D341Med (cell line): ENCODE measurements at places on chromosomes 2 and 18.

GRCh38 chr2:100072503-100072902, 69.9 kb downstream of the AFF3 start:
- DNase-seq, result no peak

- no peak for DNase-seq
These were observed 438.6 kb upstream of the POU3F3 start for GRCh38 chr2:104415284-104415683.

DNA sequence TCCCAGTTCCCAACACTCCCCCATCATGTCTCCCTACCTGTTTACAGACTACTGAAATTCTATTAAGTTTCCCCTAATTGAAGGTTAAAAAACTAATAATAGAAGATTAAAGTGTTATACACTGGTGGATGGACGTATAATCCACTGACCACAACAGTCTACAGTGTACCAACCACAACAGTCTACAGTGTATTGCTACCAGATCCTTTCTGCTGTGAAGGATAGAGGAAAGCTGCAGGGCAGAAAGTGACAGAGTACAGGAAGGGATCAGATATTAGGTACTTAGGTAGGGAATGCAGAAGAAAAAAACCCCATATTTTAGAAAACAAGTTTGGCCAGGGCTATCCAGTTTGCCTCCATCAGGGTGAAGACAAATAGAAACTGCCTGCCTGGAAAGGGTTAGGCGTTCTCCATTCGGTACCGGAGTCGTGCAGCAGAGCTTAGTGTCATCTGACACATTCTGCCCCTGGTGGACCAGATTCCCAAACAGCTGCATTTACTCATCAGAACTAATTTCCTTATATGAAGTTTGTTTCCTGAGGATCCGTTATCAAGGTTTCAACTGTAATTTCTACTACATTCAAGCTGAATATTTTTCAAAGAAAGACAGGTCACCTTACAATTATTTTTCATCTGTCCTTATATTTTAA, 49.9 kb downstream of the KLF7 start:
- DNase-seq, result no peak

DNA sequence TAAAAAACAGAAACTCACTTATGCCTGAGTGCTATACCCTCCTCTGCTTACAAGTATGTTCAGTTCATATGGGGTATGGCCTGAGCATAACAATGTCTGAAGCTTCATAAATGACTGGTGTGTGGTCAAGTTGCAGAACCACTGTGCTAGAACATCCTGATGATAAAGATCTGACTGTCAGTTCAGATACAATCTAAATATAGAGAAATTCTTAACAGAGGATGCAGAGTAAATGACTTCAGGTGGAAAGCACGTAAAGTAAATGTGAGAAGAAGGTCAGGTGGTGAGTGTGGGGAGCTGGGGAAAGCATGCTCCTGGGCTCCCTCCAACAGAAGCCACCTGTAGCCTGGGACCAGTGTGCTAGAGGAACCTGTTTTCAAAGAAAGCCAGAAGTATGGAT, 926.2 kb downstream of the TSN start:
- no peak for DNase-seq

- DNase-seq, result no peak
These were observed 482.3 kb downstream of the TNS1 start for GRCh38 chr2:217520356-217521010.

- DNase-seq, result no peak
These were observed 310.7 kb upstream of the EPAS1 start for GRCh38 chr2:45986509-45986908.

DNA sequence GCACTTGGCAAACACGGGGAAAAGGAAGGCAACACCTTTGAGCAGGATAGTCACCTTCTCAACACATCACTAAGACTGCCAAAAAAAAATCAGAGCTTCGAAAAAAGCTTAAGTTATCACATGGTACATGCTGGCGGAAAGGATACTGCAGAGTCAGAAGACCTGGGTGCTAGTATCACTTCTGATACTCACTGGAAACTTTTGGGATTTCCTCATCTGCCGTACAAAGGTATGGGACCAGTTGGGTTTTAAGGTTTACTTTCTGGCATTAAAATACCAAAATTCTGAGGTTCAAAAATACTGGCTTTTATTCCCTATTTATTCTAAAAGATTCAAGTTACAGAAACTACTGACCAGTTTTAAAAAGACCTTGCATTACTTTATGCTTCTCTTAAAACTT, 2.9 kb downstream of the SUCLG1 start:
- no peak for DNase-seq

- no peak for DNase-seq
These were observed 113.3 kb upstream of the ZNF521 start for GRCh38 chr18:25465152-25465732.
